ENCODE measurements at places on chromosomes 7 and 10.

DNA sequence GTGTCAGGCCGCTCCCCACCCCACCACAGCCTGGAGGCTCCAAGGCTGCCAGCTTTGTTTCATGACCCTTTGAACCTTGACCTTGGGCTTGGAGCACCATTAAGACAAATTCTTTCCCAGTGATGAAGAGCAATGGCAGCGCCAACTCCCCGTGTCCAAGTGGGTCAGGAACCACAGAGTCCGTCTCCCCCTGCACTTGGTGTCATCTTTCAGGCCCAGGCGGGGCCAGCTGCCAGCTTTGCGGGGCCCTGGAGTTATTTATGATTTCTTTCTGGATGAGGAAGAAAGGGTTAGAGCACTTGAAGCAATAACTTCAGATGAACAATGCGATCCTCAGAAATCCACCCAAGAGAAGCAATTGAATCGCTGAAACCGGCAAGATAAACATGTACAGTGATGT lies 110.8 kb downstream of the MYL10 start:
- no peak for DNase-seq

DNA sequence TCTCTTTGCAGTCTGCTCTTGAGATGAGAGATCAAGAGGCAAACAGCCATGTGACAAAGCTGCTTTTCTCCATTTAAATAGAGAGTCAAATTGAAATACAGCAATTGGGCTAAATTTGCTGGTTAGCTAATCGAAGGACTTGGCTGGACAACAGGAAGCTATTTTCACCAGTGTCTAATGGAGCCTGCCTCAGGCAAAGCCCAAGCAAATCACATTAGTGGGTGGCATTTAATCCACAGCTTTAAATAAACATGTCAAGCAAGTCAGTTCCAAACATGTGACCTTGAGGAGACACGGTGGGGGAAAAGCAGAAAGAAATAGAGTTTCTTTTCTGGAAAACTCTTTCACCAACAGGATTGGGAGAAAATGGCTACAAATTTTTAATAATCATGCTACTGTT lies 180.5 kb upstream of the AOAH start:
- no peak for DNase-seq

DNA sequence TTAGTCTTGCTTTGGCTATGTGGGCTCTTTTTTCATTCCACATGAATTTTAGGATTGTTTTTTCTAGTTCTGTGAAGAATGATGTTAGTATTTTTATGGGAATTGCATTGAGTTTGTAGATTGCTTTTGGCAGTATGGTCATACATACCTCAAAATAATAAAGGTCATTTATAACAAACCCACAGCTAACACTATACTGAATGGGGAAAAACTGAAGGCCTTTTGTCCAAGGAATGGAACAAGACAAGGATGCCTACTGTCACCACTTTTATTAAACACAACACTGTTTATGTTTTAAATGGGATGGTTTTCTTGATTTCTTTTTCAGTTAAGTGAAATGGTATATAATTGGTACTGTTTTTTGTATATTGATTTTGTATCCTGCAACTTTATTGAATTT lies 84.3 kb downstream of the CCDC7 start:
- no peak for DNase-seq

DNA sequence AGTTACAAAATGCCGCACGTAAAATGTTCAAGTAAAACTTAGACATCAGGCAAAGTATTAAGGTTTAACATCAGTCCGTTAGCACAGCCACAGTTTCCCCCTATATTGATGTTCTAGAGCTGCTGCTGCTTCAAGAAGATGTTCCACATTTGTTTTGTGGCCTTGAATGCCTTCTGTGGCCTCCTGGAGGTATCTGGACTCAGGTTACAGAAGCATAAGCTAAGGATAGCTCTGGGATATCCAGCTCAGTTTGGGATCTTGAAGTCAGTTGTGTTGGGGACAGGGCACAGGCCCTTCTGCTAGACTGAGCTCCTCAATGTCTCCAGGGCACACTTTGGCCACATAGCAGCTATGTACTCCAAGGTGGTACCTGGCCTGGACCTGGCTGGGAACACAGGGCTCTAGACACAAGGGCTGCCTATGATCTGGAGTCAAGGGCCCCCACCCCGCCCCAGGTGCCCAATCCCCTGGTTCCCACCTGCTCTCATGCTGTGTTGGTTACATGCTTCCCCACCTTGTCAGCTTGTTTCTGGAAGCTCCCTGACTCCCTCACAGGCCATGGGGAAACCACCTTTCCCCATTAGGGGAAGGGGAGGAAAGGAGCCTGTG lies 4.7 kb downstream of the PYROXD2 start:
- DNase-seq, result no peak

GRCh38 chr10:77965294-77965693 lies 38.7 kb upstream of the DLG5 start:
- no peak for DNase-seq

GRCh38 chr7:8491106-8491505 lies 57.7 kb downstream of the NXPH1 start:
- DNase-seq, result no peak

- DNase-seq, result no peak
These were observed 63.6 kb upstream of the TRIM24 start for GRCh38 chr7:138396251-138397070.

DNA sequence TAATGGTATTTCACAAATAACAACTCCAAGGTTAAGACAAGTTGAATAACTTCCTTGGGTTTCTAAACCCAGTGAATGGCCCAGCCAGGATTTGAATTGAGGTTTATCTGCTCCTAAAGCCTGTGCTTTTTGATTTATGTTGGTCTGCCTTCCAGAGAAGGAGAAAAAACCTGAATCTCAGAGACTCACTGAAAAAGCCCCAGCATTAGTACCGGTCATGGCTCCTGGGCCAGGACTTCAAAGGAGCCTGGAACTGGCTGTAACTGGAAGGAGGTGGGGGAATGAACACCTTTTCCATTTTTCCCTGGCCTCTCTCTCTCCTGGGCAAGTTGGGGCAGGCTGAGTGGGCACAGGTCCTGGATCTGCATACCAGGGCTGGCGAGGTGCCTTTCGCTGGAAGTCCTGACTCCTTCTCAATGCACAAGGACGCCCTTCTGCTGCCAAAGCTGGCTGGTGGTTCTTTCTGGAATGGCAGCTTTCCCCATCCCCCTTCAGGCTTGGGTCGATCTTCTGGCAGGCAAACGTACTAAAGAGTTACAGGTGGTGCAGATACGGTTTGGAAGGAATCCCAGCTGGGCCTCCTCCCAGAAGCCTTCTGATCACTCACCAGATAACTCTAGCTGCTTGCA lies 268.2 kb downstream of the PTEN start:
- DNase-seq, result no peak

DNA sequence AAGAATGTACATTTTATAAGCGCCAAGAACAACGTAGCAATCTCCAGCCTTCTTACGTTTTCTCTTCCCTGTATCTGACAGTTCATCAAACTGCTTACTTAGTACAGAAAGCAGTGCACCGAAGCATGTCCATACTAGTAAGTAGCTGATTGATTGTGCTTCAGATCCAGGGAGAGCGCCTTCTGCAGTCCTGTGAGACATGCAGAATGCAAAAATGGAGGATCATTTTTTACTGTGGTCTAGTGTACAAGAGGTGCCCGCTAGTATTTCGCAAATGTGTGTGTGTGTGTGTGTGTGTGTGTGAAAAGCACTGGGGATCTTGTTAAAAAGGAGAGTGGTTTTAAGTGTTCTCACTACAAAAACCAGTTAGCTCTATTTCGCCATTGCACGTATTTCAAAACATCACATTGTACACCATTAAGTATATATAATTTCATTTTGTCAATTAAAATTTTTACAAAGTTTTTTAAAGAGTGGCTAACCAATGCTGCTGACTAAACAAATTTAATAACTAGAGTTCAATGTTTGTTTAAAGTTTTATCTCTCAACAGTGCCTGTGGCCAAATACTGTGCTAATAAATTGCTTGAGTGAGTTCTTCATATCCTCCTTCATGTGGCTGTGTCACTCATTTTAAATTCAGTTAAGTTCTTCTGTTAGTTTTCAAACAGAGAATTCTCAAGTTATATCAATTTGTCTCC lies 99.6 kb downstream of the ZMYND11 start:
- DNase-seq, result no peak

DNA sequence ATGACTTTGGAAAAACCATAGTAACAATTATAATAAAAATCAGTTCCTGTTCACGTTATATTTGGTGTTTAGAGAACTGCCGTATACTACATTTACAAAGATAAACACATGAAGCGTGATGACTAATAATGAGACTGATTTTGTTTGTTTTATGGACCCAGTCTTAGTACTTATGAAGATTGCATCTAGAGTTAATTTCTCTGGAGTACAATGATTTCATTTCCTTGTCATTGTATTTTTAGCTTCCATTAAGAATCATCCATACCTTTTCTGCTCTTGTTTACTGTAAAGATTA lies 2.9 kb downstream of the RBM20 start:
- DNase-seq, result no peak

DNA sequence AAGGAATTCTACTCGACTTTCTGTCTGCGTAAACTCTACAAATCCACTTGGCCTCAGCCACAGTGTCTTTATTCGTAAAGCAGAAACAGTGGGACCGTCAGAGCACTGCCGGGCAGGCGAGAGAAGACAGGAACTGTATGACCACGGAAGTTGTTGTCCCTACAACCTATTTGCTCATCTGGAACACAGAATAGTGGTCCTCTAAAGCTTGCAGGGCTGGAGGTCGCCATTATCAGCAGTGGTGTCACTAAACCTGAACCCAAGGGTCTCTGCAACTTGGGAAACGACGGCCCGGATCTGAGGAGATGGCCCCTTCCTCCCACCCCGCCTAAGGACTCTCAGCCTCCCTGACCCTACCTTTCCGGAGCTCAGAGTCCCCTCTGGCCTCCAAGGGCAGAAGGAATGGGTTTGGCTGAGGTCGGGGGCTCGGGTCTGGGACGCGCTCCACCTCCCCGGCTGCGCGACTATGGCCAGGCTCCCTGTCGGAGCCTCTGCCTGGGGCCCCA lies 442 bp downstream of the STYXL1 start:
- DNase-seq, result no peak

DNA sequence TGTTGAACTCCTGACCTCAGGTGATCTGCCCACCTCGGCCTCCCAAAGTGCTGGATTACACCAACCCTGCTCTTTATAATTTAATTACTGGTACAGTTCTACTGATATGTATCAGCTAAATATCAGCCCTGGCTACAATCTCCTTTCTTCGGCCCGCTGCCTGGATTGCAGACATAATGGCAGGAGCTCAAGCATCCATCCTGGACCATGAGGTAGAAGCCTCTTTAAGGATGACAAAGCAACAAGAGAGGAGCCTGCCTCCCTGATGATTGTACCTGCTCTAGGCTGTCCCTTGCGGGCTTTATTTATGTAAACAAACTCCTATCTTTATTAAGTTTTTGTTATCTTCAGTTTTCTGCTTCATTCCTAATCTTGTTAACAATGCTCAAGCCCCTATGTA lies 5.6 kb upstream of the PSAP start:
- DNase-seq, result no peak

DNA sequence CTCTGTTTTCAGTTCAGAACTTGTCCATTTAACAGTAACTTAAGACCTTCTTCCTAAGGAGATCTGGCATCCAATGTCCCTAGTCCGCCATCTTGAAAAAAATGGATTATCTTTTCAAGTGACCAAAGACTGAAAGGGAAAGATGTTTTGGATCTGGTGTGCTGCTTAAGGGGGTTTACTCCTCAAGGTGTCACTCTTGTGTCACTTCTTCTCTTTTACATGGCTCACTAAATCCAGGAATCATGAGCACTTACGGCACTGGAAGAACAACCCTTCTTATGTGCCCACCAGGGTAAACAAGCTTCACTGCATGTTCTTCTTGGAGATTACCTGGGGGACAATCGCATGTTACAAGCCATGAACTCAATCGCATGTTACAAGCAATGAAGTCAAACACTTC lies 43.7 kb downstream of the ANXA8 start:
- no peak for DNase-seq

DNA sequence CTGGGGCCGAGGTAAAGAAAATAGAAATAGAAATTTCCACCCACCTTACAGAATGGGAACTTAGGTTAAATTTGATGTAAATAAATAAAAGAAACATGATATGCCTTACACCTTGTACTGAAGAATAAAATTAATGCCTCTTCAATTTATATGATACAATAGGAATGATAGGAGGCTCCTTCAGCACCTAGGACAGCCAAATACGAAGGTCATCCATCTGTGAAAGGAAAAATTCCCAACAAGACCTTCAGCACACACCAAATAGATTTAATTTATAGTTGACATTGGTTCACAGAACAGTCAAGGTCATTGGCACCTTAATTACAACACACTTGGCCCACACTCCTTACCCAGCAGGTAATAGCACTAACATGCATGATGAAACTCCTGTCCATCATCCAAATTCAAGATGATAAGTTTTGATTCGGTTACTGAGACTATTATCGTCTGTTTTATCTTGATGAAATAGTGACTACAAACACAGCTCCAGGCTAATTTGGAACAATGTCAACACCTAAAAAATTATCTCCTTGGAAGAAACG lies 250.9 kb downstream of the SNX13 start:
- DNase-seq, result no peak

DNA sequence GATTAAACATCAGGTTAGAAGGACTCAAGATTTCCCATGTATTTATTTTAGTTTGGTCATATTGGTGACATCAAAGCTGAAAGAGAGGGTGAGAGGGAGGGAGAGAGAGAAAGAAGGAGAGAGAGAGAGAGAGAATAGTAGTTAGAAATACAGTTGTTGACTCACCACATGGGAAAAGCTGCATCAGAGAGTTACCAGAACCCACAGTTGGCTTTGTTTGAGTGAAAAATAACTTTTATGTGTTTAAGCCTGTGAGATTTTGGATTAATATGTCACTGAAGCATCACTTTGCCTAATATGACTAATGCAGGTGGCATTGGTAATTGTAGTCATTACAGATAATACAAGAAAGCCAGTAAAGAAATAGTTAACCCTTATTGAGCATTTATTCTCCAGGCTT lies 303.9 kb downstream of the REEP3 start:
- DNase-seq, result no peak

DNA sequence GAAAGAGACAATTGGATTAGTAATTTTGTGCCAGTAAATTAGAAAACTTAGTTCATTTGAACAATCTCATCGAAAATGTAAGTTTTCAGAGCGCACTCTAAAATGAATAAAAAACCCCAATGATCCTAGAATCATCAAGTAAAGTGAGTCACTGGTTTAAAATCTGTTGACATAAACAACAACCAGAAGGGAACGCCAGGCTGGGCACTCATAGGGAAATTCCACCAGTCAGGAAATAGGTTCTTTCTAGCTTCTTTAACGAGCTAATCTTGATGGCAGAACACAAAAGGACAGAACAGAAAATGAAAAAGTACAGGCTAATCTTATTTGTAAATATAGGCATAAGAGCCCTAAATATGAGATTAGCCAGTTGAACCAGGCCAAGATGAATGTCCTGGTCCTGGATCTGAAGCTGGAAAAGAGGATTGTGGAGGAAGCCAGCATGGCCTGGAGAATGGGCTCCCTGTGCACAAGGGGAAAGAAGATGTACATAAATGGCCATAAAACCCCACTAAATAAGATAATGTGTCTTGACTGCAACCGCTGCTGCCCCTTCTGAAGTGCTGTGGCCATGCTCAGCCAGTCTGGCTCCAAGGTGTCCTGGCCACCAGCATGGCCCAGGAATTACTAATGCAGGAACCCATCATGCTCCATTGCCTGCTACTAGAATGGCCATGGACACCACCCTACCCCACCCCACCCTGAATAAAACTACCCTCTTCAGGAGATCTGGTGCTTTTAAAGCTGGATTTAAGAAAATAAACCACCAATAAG lies 114.0 kb downstream of the WDFY4 start:
- DNase-seq, result no peak
